ENCODE measurements at places on chromosomes 3 and 15. TPM values are rescaled to one million over a fixed set of nuclear protein-coding genes. Genes with fewer than 3 reads are reported as not detected.

IGSF11 gene
- 0.11 TPM for total RNA-seq

SLC25A38 gene
- 27.2 TPM for total RNA-seq

GRCh38 chr3:29409409-29409808 is 128.5 kb downstream of the RBMS3 start:
- no peaks in the 10 kb centered on the region for H3K27me3 ChIP-seq
- DNase-seq = no peak
- no peak overlapping the region for H3K4me3 ChIP-seq

GRCh38 chr3:161348796-161349400 is 22.4 kb downstream of the SPTSSB start:
- no peaks in the 10 kb centered on the region for H3K4me1 ChIP-seq
- no peak for DNase-seq
- no peak overlapping the region for H3K27ac ChIP-seq
- H3K4me3 ChIP-seq = no peak overlapping the region
- no peaks in the 10 kb centered on the region for H3K27me3 ChIP-seq

- peak overlapping the region; percentile 83 for H3K27ac ChIP-seq
- no peaks in the 10 kb centered on the region for H3K27me3 ChIP-seq
- H3K36me3 ChIP-seq = no peaks in the 10 kb centered on the region
- H3K4me1 ChIP-seq = peaks cover 23% of the 10 kb centered on the region
- peak; percentile 99 for DNase-seq
Measured at GRCh38 chr3:10008588-10009344, 17.5 kb upstream of the FANCD2 start.

DNAH1 gene
- 16.2 TPM for total RNA-seq

CLDN16 gene
- 1.7 TPM for total RNA-seq

DNA sequence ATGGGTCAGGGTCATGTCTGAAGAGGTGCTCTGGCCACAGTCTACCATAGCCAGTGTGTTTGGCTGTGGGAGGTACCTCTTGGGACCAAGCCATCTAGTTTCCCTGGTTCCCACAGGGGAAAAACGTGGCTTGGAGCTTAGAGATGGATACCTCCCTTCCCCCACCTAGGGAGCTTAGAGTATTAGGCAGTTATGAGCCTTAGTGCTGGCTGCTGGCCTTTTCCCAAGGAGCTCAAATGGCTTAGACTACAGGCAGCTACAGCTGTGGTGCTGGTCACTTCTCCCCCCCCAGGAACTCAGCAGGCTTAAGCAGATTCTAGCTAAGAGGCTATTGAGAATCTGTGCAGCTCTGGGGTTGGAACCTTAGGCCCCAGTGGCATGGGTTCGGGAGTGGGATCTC is 591.2 kb downstream of the NSUN3 start:
- H3K36me3 ChIP-seq = no peaks in the 10 kb centered on the region
- H3K4me1 ChIP-seq = no peaks in the 10 kb centered on the region
- DNase-seq = no peak
- H3K27ac ChIP-seq = no peak overlapping the region
- no peaks in the 10 kb centered on the region for H3K27me3 ChIP-seq

DNA sequence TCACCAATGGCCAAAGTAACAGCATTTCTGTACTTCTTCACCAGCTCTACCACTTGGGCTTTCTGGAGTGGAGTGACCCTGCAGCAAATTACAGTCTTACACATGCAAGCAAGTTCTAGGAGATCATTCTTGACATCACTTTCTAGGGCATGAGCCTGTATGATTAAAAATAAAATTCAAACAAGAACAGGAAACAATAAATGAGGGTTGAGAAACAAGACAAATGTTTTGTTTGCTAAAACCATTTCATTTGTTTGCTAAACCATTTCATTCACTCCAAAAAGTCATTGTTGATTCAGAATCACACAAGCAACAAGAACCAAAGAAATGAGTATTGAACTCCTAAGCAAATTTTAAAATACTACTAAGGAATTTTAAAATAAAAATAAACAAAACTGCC is 220.9 kb downstream of the ATP8B4 start:
- no peak for DNase-seq
- no peak overlapping the region for H3K27ac ChIP-seq
- H3K4me1 ChIP-seq = no peaks in the 10 kb centered on the region
- H3K36me3 ChIP-seq = no peaks in the 10 kb centered on the region

GRCh38 chr15:91032919-91033803 is 10.8 kb upstream of the VPS33B start:
- H3K27ac ChIP-seq = no peak overlapping the region
- H3K4me1 ChIP-seq = peaks cover 4% of the 10 kb centered on the region
- no peaks in the 10 kb centered on the region for H3K36me3 ChIP-seq
- DNase-seq = peak; percentile 91
- H3K4me3 ChIP-seq = no peak overlapping the region

- H3K4me1 ChIP-seq = peaks cover 15% of the 10 kb centered on the region
- peaks cover 16% of the 10 kb centered on the region for H3K36me3 ChIP-seq
- no peaks in the 10 kb centered on the region for H3K27me3 ChIP-seq
- DNase-seq = no peak
- H3K4me3 ChIP-seq = no peak overlapping the region
- H3K27ac ChIP-seq = no peak overlapping the region
Measured at GRCh38 chr3:134474956-134475355, 10.8 kb downstream of the ANAPC13 start.

DNA sequence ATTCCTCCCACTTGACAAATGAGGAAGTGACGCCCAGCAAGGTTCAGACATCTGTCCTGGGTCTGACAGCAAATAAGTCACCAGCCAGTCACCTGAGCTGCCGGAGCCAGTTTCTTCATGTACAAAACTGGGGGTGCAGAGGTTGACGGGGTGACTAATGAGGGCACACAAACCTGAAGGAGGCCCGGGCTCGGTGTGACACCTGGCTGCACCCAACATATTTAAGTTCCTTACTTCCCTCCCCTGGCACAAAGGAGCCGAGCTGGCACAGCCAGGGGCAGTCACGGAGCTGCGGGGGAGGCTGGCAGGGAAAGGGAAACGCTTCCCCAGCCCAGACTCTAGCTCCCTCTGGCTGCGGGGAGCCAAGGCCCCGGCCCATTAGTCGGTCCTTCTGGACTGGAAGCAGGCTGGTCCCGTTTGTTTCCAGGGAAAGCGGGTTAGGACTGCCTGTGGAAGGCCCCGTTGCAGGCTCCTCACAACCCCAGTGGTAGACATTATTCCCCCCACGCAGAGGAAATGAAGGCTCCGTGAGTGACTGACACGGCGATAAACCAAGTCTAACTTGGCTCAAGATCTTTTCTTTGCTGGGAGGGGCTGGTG is 2.3 kb downstream of the FBXL22 start:
- no peak overlapping the region for H3K4me3 ChIP-seq
- peaks cover 3% of the 10 kb centered on the region for H3K36me3 ChIP-seq
- DNase-seq = peak; percentile 78
- H3K4me1 ChIP-seq = peaks cover 47% of the 10 kb centered on the region

GRCh38 chr3:134300520-134300919 is 49.9 kb upstream of the RYK start:
- H3K27me3 ChIP-seq = no peaks in the 10 kb centered on the region
- H3K36me3 ChIP-seq = no peaks in the 10 kb centered on the region
- no peak overlapping the region for H3K4me3 ChIP-seq
- H3K4me1 ChIP-seq = no peaks in the 10 kb centered on the region
- DNase-seq = no peak

GRCh38 chr15:90085565-90085964 is 16.7 kb downstream of the IDH2 start:
- H3K27ac ChIP-seq = no peak overlapping the region
- H3K36me3 ChIP-seq = peaks cover 25% of the 10 kb centered on the region
- DNase-seq = no peak
- no peaks in the 10 kb centered on the region for H3K27me3 ChIP-seq
- no peak overlapping the region for H3K4me3 ChIP-seq

- H3K4me3 ChIP-seq = no peak overlapping the region
- no peaks in the 10 kb centered on the region for H3K36me3 ChIP-seq
- no peak overlapping the region for H3K27ac ChIP-seq
- no peaks in the 10 kb centered on the region for H3K27me3 ChIP-seq
- DNase-seq = no peak
Measured at GRCh38 chr3:185115371-185115770, 37.5 kb downstream of the C3orf70 start.

DNA sequence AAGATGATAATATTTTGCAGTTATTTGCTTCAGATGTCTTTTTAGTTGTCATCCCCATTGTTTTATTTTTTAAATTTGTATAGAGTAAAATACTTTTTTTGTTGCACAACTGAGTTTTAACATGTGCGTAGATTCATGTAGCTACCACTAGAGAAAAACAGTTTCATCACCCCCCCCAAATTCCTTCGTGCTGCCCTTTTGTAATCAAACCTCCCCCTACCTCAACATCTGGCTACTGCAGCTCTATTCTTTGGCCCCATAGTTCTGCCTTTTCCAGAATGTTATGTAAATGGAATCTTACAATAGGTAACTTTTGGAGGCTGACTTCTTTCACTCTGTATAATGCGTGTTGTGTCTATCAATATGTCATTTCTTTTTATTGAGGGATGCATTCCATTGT is 232.0 kb upstream of the RASGRP1 start:
- no peak overlapping the region for H3K4me3 ChIP-seq
- no peak for DNase-seq
- no peaks in the 10 kb centered on the region for H3K36me3 ChIP-seq
- H3K27me3 ChIP-seq = no peaks in the 10 kb centered on the region
- H3K4me1 ChIP-seq = no peaks in the 10 kb centered on the region

HRG gene
- total RNA-seq = 0.13 TPM

DNA sequence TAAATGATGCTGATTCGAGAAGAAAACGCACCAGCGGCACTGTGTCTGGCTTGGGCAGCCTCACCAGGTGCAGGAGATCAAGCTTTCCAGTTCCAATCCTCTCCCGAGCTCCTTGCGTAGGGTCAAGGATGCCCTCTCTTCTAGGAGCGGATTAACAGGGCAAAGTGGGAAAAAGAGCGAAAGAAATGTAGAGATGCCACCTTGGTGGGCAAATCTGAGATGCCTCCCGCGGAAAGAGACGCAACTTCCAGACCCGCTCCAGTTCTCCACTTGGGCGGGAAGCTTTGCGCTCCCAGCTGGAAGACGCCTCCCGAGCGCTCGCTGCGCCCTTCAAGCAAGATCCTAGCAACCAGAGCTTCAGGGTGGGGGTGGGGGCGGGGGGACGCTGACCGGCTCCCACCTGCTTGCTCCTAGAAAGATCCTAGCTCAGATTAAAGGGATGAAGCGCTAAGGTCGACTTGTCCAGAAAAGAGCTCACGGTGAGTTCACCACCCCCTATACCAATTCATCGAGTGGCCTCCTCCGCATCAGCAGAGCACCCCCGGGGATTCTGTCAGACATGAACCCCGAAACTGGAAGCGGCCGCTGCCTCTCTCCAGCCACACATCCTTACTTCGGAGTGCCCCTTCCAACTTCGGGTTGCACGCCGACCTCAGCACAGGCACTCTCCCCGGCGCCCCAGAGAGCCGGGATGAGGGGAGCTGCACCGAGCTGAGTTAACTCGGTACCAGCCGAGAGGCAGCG is 769 bp downstream of the TAFA4 start:
- no peak overlapping the region for H3K27ac ChIP-seq
- no peak overlapping the region for H3K4me3 ChIP-seq
- H3K36me3 ChIP-seq = no peaks in the 10 kb centered on the region
- peaks cover 21% of the 10 kb centered on the region for H3K4me1 ChIP-seq
- H3K27me3 ChIP-seq = no peaks in the 10 kb centered on the region
- peak; percentile 32 for DNase-seq

DNA sequence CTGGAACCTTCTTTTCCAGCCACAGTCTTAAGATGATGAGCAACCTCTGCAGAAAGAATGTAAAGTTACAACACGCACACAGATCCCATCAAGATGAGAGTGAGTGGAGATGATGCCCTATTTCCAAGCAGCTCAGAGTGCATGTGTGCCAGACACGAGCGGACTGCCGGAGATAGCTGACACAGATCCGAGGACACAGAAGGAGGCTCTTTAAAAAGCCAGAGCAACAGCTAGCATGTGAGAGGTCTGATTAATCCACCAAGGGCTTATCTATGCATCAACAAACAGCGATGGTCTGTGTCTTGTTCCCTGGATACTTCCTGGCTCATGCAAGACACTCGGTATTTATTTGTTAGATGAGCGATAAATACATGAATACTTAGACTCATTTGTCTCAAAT is 128.6 kb upstream of the DLG1 start:
- no peaks in the 10 kb centered on the region for H3K27me3 ChIP-seq
- H3K4me1 ChIP-seq = no peaks in the 10 kb centered on the region
- H3K27ac ChIP-seq = no peak overlapping the region
- no peak for DNase-seq
- H3K36me3 ChIP-seq = no peaks in the 10 kb centered on the region

TNIK gene
- total RNA-seq = 40.2 TPM

FSIP1 gene
- not detected for total RNA-seq

DNA sequence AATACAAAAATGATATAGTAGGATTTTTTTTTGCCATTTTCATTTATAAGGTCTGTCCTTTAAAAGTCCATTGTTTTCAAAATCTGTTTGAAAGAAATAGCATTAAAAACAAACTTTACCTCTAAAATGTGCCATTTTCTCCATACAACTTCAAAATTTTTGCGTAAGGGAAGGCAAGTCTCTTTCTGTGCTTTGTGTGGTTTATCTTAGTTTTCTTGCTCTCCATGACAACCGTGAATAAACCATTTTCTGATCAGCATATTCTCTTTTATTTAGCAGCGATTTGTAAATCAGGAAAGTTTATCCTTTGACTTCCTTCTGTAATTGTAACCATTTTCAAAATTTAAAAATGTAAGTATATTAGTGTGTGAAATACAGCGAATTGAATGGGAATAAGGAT is 147.9 kb upstream of the CGNL1 start:
- DNase-seq = no peak
- H3K4me1 ChIP-seq = peaks cover 9% of the 10 kb centered on the region
- no peak overlapping the region for H3K27ac ChIP-seq
- H3K36me3 ChIP-seq = peaks cover 4% of the 10 kb centered on the region
- H3K4me3 ChIP-seq = no peak overlapping the region

- H3K27me3 ChIP-seq = no peaks in the 10 kb centered on the region
- H3K27ac ChIP-seq = no peak overlapping the region
- no peak for DNase-seq
- no peaks in the 10 kb centered on the region for H3K36me3 ChIP-seq
- H3K4me3 ChIP-seq = no peak overlapping the region
Measured at GRCh38 chr3:134235577-134236076, 15.0 kb downstream of the RYK start.

GRCh38 chr3:152283492-152284381 is 15.0 kb downstream of the MBNL1 start:
- H3K36me3 ChIP-seq = no peaks in the 10 kb centered on the region
- DNase-seq = no peak
- no peak overlapping the region for H3K27ac ChIP-seq
- H3K27me3 ChIP-seq = no peaks in the 10 kb centered on the region
- no peak overlapping the region for H3K4me3 ChIP-seq
- H3K4me1 ChIP-seq = peaks cover 82% of the 10 kb centered on the region

- no peak overlapping the region for H3K4me3 ChIP-seq
- H3K27ac ChIP-seq = no peak overlapping the region
- H3K4me1 ChIP-seq = no peaks in the 10 kb centered on the region
- no peaks in the 10 kb centered on the region for H3K36me3 ChIP-seq
- no peaks in the 10 kb centered on the region for H3K27me3 ChIP-seq
- no peak for DNase-seq
Measured at GRCh38 chr3:124570232-124570631, 160.0 kb upstream of the UMPS start.

- DNase-seq = no peak
- no peak overlapping the region for H3K4me3 ChIP-seq
- H3K4me1 ChIP-seq = no peaks in the 10 kb centered on the region
- H3K27me3 ChIP-seq = no peaks in the 10 kb centered on the region
- H3K36me3 ChIP-seq = no peaks in the 10 kb centered on the region
- no peak overlapping the region for H3K27ac ChIP-seq
Measured at GRCh38 chr15:37865687-37866086, 68.8 kb upstream of the TMCO5A start.

PRR23A gene
- not detected for total RNA-seq

- no peak for DNase-seq
- H3K27me3 ChIP-seq = no peaks in the 10 kb centered on the region
- peaks cover 3% of the 10 kb centered on the region for H3K4me1 ChIP-seq
- H3K36me3 ChIP-seq = no peaks in the 10 kb centered on the region
- no peak overlapping the region for H3K4me3 ChIP-seq
Measured at GRCh38 chr3:16697443-16698147, 92.4 kb upstream of the DAZL start.

All from upper lobe of left lung (tissue), 6 donors.